Suppressor macrophage treated with lipopolysaccharide for 4 hours (primary cell): ENCODE measurements at places on chromosomes 7 and 10.

- DNase-seq, result no peak
Measured at GRCh38 chr10:82228701-82229100, 353.7 kb downstream of the NRG3 start.

DNA sequence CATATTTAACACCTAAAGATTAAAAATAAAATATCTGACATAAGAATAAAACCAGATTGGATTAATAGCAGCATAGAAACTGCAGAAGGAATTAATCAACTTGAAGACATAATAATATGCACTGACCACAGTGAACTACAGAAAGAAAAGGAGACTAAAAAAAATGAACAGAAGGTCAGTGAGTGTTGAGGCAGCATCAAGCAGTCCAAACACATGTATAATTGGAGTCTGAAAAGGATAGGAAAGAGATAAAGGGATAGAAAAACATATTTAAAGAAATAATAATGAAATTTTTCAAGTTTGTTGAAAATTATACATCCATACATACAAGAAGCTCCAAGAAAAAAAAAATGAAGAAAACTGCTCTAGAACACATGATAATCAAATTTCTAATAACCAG lies 756.2 kb downstream of the GATA3 start:
- DNase-seq, result no peak

DNA sequence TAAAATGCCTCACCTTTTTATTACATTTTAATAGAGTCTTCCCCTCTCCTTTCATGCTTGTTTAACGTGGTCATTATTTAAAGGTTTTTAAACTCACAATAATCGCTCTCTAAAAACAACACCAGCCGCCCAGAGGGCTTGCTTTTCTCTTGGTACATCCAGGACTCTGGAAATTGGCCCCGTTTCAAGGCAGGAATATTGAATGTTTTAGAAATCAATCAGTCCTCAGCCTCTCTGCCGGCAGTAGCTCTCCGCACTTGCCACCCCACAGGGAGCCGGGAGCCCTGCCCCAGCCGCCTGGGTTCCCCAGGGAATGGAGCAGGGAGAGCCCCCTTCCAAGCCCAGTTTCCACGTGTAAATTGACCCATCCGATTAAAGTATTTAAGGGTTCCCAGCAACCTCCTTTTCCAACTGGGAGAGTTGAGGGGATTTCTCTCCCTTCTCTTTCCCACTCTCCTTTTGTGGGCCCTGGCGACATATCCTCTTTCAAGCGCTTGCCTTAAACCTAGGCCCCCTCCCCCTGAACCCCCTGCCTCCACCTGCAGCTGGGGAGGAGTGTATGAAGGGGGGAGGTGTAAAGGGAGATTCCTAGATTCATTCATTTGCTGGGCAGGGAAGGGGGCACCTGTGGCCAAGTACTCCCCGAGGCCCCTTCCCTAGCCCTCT lies 1.9 kb downstream of the FGF8 start:
- no peak for DNase-seq

GRCh38 chr7:121302214-121302745 lies 26.5 kb upstream of the WNT16 start:
- DNase-seq, result no peak

GRCh38 chr7:650339-651031 lies 76.0 kb upstream of the DNAAF5 start:
- no peak for DNase-seq

DNA sequence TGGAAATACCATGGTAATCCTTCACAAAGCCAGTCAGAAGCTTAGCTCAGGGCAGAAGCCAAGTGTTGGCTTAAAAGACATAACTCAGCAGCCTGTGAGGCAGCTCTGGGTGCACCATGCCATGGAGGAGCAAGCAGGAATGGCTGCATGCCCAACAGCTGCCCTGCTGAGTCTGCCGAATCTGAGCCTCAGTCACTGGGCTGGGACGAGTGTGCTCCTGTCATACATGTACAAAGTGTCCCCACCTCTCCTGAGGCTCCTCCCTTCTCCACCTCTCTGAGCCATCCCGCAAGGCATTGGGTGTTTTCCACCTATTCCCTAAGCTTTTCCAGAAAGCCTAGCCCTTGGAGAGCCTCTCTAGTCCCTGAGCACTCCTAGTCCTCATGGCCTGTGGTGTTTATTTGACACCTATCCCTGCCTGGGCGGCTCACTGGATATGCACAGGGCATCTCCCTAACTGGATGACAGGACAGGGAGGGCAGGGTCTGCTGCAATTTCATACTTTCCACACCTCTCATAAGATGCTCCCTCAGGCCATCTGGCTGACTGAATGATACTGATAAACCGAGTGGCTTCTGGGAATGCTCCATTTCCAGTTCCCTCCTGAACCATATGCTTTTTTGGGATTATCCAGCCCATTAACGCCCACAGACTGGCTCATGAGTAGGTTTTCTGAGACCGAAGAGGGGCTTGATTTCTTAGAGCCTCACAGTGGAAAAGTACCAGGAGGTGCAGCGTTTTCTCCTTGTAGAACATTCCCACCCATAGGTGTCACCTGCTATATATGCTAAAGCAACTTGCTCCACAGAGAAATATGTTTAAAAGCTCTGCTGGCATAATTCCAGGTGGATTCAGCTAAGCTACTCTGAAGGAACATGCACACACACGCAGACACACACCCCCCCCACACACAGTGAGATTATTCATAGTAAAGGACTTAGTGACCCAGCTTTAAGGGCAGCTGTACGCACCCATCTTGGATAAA lies 199.3 kb downstream of the SNX10 start:
- no peak for DNase-seq

DNA sequence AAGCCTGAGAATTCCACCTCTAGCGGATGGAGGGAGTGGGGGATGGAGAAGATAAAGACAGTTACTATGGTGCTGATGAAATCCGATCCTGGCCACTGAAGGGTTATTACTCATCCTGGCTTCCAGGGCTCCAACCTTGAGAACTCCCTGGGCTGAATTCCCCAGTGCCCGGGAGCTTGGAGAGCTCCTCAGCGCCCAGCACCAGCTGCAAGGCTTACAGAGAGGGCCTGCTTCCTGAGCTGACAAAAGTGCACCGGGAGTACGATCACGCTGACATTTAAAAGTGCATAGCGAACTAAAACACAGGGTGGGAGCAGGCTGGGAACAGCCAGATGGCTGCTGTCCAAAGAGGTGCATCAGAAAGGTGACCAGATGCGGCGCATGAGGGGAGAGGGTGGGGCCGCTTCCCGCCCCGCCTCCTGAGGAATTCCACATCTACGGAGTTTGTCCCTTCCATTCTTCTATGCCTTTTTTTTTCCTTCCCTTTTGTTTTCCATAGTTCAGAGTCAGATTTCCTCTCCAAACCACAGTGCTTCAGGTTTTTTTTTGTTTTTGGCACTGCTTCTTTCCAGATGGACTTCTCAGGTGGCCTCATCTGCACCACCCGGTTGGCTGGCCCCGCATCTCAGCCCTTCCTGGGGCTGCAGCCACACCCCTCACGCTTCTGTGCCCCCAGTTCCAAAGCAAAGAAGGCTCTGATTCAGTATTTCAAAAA lies 62.4 kb upstream of the MKRN1 start:
- no peak for DNase-seq

DNA sequence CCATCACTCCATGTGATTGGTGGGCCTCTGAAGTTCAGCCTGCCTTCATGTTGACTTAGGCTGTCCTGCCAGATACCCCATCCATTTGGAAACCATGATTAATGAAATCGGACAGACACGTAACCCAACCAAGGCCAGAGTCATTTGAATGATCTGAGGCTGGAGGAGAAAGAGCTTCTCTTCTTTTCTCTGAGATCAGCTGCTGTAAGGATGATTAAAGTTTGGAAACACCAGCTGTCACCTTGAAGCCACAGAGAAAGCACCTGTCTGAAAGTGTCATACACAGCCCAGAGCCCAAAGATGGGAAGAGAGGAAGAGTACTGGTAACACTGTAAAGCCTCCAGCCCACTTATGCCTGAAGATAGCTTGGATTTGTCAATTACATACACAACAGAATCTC lies 22.9 kb downstream of the NEBL start:
- no peak for DNase-seq

DNA sequence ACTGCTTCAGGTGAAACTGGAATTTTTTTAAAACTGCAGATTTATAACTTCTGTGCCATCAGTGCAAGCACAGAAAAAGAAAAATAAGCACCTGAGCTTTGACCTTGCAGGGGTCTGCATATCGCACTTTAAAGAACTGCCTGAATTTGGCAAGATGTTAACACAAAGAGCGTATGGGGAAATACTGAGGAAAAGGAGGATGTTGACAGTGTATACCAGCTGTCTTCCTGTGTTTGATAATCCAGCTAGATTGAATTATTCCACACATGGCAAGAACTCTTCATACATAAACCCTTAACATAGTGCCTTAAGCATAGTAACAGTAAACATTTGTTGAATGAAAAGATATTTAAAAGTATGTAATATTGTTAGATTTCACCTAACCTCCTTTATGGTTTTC lies 30.0 kb downstream of the SMC3 start:
- DNase-seq, result no peak

DNA sequence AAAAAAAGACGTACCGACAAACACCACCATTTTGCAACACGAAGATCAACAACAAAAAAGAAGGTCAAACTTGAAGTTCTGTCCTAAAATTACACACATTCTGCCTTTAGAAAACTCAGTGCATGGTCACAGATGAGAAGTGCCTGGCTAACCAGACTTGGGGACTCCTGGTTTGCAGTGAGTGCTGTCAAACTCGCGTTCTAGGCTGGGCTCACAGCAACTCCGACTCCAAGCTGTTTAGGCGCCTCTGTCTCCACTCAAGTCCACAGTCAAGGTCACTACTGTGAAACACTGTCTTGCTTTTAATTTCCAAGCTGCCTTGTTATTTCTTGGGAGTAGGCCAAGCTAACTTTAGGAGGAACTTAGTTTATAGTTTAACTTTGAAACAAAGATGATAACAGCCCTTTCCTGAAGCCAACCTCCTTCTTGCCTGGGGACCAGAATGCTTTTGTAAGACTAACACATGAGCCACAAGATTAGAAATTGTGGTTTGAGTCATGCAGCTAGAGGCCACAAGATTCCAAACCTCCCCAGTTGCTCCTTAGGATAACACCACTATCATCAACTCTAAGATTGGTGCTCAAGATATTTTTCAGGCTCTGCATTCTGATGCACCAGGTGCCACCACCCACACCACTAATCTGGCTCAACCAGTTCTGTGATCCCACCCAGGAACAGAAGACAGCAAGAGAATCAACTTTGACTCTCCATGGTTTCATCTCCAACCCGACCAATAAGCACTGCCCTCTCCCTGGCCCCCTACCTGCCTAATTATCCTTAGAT lies 1.1 kb upstream of the DNAAF5 start:
- DNase-seq, result no peak
